EL (cell line): ENCODE measurements at places on chromosomes 12 and 14.
A peak's percentile ranks its signal among the peaks of the same experiment; 100 is the strongest.

- DNase-seq = no peak
Measured at GRCh38 chr12:52255926-52256583, 18.4 kb upstream of the KRT86 start.

- peak; percentile 50 for DNase-seq
Measured at GRCh38 chr12:32501835-32502333, 102.5 kb downstream of the FGD4 start.

DNA sequence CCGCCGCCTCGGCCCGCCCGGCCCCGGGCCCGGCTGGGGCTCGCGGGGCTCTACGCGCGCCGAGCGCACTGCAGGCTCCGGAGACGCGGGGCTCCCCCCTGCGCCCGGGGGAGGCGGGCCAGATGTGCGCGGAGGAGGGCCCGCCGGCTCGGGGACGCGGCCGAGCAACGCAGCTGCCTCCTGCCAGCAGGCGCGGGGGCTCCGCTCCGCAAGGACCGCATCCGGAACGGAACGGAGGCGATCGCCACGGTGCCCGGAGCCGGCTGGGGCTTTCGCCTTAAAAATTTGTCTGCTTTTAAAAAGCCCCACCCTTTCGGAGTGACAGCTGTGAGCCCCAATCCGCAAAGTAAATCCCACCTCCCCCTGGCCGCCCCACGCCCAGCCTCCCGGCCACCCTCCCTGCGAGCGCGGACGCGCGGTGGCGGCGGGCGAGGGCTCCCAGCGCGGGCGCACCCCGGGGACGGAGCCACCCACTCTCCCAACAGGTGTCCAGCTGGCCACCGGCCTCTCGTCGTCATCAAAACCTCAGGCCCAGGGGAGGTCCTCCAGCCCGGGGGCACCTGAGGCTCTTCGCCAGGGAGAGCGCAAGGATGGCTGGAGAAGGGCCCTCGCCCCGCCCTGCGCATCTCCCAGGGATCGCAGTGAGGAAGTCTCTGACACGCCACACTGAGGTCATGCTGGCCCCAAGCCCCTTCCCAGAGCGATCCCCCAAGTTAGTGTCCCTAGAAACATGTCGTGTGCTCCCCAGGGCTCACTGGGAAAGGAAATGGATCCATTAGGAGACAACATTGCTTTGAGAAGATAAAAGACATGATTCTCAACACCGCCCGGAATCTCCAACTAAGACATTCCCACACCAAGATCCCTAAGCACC, at the start of gene TMEM132D:
Gene TMEM132D, minus strand, starts transcription at position 70 of the 874 bp plus-strand sequence.
- no peak for DNase-seq

- no peak for DNase-seq
Measured at GRCh38 chr14:22597265-22597664, 835 bp upstream of the ABHD4 start.

DNA sequence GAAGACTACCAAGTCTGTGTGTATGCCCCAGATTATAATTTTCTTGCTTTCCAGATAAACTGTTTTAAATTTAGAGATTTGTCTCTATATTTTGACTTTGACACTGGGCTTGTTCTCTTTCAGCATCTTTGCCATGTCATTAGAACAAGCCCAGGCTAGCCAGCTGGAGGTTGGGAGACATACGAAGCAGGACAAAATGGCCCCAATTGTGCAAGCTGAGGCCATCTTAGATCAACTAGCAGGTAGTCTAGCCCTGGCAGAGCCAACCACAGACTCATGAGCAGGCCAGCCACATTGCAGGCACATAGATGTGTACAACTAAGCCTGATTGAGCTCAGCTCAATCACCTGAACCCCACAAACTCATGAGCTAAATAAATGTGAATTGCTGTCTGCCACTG, 321.4 kb downstream of the ATP23 start:
- DNase-seq = no peak

DNA sequence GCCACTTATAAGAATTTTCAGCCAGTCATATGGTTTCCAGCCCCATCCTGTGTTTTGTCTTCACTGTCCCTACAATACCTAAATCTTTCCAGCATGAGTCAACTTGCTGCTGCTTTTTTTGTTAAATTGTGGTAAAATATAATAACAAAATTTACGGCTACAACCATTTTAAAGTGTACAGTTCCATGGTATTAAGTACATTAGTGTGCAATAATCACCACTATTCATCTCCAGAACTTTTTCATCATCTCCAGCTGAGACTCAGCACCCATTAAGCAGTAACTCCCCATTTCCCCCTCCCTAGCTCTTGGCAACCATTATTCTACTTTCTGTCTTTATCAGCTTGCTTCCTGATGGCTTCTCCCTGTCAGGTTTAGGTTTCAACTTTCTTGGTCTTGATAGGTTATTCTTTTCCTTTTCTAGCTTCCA, 39.1 kb downstream of the FRS2 start:
- DNase-seq = peak; percentile 65

GRCh38 chr12:123903301-123904065, 69.1 kb downstream of the CCDC92 start:
- DNase-seq = no peak

DNA sequence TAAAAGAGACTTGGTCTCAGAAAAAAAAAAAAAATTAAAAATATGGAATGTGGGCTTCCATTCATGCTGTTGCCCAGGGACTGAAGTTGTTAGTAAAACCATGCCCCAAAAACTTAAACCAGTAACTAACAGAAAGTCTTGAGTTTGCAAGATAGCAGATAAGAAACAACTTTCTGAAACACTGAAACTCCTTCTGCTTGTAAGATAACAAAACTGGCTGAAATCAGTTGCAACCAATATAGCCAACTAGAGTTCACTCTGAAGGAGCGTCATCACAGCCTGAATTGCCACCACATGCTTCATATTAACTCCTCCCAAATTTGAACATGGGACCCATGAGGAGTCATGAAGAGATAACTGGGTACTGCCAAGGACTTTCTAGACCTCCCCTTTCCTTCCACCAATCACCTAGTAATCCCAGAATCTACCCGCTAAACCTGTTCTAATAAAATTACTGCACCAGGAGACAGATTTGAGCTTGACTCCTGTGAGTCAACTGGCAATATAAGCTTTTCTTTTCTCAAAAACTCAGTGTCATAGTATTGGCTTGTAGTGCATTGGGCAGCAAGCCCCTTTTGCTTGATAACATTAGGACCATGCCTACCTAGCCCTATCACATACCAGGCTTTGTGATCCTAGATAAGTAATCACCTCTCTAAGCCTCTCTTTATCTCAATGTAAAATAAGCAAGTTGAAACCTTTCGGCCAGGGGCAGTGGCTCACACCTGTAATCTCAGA, 53.6 kb downstream of the R3HDM2 start:
- no peak for DNase-seq

- DNase-seq = no peak
Measured at GRCh38 chr12:5099591-5099990, 55.9 kb downstream of the KCNA5 start.

DNA sequence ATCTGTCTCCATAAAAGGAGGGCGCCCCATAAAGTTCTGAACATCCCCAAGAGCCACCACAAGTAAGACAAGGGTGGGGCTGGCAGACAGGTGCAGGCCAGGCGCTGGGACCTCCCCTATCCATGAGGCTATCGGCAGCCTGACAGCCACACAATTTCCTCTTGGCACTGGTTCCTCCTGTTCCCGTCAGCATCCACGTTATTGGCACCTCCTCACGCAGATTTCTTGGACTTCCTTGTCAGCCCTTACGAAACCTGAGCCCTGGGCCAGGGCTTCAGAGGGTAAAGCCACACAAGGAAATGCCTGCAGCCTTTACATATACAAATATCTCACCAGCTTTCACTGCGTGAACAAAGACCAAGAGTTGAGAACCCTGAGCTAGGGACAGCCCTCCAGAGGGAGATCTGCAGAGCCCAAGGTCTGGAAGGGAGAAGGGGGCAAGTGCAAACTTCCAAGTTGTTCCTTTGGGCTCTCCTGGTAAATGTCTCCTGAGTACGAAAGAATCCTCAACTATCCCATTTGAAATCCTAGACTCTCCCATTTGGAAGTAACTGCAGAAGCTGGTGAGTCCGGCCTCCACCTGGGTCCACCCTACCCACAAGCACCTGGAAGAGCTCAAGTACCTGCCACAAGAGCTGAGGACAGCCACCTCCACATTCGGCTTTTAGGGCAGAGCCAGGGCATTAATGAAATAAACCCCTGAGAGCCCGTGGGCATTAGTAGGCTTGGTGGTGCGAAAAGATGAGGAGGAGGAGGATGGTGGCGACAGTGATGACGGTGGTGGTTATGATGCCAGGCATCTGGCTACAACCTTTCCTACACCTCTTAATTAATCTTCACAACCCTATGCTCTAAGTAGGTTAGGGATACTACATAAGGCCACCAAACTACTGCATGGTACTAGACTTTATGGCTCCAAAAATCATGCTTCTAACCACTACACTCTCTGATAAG, 5.5 kb upstream of the TC2N start:
- DNase-seq = no peak

- DNase-seq = no peak
Measured at GRCh38 chr12:101305794-101306193, 25.9 kb downstream of the UTP20 start.

- DNase-seq = peak; percentile 38
Measured at GRCh38 chr14:38211255-38211735, 3.6 kb downstream of the SSTR1 start.

DNA sequence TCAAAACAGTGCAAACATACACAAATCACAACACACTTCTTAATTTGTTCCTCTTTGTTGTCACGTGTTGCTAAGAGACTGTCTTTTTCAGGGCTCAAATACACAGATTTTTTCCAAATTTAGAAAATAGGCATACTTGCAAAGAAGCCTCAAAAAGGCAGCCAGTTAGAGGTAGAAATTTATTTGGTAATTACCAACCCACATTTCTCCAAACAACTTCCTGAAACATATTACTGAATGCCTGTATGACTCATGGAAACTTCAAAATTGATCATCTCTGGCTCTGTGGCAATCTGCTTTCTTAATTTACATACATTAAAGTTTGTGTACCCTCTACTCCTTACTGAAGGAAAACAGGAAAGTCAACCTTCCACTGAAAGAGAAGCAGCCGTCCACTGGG, 36.4 kb downstream of the PPM1H start:
- no peak for DNase-seq

- DNase-seq = no peak
Measured at GRCh38 chr12:26403601-26404000, 208.2 kb downstream of the SSPN start.

GRCh38 chr14:65723348-65723747, 310.8 kb downstream of the FUT8 start:
- no peak for DNase-seq

DNA sequence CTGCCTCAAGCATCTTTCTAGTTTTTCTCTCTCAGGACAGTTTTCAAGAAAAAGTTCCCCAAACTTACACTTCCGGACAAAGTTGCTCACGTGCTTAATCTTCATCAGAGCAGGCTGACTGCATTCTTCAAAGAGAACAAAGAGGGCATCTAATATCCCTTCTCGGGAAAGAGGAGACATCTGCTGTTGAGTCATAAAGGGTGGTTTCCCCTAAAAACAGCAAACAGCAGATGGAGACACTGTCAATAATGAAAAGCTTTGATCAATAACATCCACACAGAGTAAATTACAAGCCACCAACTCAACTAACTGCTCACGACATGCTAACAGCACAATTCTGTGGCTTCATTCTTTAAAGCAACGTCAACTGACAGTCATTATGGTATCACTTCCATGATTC, 8.1 kb downstream of the CIT start:
- peak; percentile 37 for DNase-seq

DNA sequence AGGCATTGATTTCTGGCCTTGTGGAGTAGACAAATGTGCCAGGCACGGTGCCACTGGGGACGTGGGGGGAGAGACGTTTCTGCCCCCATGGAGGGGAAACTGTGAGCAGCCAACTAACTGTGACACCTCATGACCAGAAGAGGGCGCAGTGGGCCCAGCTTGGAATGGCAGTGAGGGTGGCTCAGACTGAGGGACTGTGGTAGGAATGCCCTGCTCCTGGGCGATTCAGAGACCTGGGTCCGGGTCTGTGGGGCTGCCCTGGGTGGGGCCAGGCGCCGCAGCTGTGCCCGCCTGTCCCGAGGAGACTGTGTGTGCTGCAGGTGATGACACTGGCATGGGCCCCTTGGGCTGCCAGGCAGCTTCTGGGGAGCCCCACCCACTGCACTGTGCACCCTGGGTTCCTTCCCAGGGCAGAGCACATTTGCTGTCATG, 60.6 kb downstream of the SLC25A47 start:
- peak; percentile 64 for DNase-seq
